Psoas muscle (tissue), 8 donors: ENCODE measurements at places on chromosomes 2 and 18. TPM values are rescaled to one million over a fixed set of nuclear protein-coding genes. Genes with fewer than 3 reads are reported as not detected.

DNA sequence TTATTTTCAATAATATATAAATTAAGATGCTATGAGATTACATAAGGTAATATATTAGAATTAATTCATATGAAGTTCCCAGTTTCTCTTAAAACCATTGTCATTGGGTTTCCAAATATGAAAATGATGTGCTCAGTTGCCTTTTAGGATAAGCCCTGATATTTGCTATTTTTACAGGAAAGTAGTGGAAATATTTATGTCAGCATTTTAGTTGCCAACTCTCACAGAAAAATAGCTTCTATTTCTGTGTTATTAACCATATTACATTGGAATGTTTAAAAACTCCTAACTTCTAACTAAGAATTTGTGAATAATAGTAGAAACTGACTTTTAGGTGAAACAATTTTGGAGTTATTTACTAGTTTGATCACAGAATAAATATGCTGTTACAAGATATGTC, 74.0 kb downstream of the TMX3 start:
- H3K4me1 ChIP-seq, result no peaks in the 10 kb centered on the region
- H3K36me3 ChIP-seq, result no peaks in the 10 kb centered on the region
- DNase-seq, result no peak

GRCh38 chr18:66560094-66560493, 43.8 kb downstream of the CDH19 start:
- no peak overlapping the region for H3K27ac ChIP-seq
- DNase-seq, result no peak
- no peaks in the 10 kb centered on the region for H3K27me3 ChIP-seq
- no peaks in the 10 kb centered on the region for H3K36me3 ChIP-seq
- H3K4me1 ChIP-seq, result no peaks in the 10 kb centered on the region

- no peak overlapping the region for H3K27ac ChIP-seq
- DNase-seq, result no peak
- no peaks in the 10 kb centered on the region for H3K36me3 ChIP-seq
- no peaks in the 10 kb centered on the region for H3K27me3 ChIP-seq
- H3K4me1 ChIP-seq, result peaks cover 19% of the 10 kb centered on the region
Measured at GRCh38 chr2:238655198-238655860, 192.6 kb upstream of the TWIST2 start.

DNA sequence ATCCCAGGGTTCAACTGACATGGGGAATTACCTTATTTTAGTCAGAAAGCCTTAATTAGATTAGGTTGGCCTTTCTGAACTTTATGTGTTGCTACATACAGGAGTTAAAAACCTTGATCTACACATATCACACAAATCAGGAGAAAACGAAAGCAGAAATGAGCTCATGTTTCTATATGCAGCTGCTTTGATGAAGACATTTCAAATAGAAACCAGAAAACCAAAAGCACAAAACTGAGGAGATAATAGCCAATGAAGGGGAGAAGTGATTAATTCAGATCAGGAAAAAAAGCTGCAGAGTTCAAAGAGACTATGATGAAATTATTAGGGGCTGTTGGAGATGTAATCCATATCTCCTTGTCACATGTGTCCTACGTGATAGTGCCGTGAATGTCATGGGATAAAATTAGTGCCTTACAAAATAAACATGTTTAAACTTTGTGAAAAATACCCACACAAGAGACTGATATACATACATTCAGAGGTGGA, 255.0 kb downstream of the CAMKMT start:
- no peaks in the 10 kb centered on the region for H3K36me3 ChIP-seq
- DNase-seq, result no peak
- peak overlapping the region; percentile 59 for H3K27ac ChIP-seq
- H3K4me1 ChIP-seq, result peaks cover 19% of the 10 kb centered on the region
- peak overlapping the region; percentile 51 for H3K4me3 ChIP-seq

GRCh38 chr2:240996161-240996833, 2.1 kb upstream of the SNED1 start:
- H3K4me3 ChIP-seq, result no peak overlapping the region
- H3K27me3 ChIP-seq, result no peaks in the 10 kb centered on the region
- H3K4me1 ChIP-seq, result peaks cover 62% of the 10 kb centered on the region
- DNase-seq, result peak; percentile 27
- no peaks in the 10 kb centered on the region for H3K36me3 ChIP-seq

GRCh38 chr2:39275016-39275415, 31.2 kb upstream of the CDKL4 start:
- H3K4me1 ChIP-seq, result no peaks in the 10 kb centered on the region
- no peak for DNase-seq
- H3K4me3 ChIP-seq, result no peak overlapping the region
- no peak overlapping the region for H3K27ac ChIP-seq

- H3K27ac ChIP-seq, result no peak overlapping the region
- no peak overlapping the region for H3K4me3 ChIP-seq
- no peaks in the 10 kb centered on the region for H3K27me3 ChIP-seq
- H3K4me1 ChIP-seq, result no peaks in the 10 kb centered on the region
Measured at GRCh38 chr2:55860832-55861231, 62.8 kb downstream of the EFEMP1 start.

- H3K27me3 ChIP-seq, result no peaks in the 10 kb centered on the region
- no peak for DNase-seq
- H3K27ac ChIP-seq, result no peak overlapping the region
- no peaks in the 10 kb centered on the region for H3K4me1 ChIP-seq
- H3K36me3 ChIP-seq, result no peaks in the 10 kb centered on the region
Measured at GRCh38 chr18:35426786-35427185, 49.6 kb upstream of the ZNF396 start.

DNA sequence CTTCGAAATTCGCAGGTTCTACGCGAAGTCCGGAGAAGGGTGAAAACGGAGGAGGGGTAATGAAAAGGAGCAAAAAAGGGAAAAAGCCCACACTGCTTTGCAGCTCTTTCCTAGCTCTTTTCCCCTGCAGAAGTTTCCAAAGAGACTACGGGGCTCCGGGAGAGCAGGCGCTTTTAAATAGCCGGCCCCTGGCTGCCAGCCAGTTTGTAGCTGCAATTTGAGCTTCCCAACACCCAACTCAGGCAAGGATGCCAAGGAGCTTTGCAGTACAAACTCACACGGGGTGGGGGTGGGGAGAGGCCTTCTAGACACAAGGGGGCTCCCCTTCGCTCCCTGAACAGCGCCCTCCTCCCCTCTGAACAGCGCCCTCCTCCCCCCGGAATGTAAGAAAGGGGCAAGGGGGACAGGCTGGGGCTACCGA, at the start of gene IGFBP5:
Gene IGFBP5 (minus strand): TSS at position 149 of the 421 bp plus-strand sequence. CDS start 774 bp downstream, outside the sequence.
- peaks cover 52% of the 10 kb centered on the region for H3K4me1 ChIP-seq
- DNase-seq, result peak; percentile 97

- H3K4me1 ChIP-seq, result no peaks in the 10 kb centered on the region
- H3K27ac ChIP-seq, result no peak overlapping the region
- no peak for DNase-seq
- no peaks in the 10 kb centered on the region for H3K36me3 ChIP-seq
Measured at GRCh38 chr2:119647440-119648169, 31.4 kb upstream of the TMEM177 start.

DNA sequence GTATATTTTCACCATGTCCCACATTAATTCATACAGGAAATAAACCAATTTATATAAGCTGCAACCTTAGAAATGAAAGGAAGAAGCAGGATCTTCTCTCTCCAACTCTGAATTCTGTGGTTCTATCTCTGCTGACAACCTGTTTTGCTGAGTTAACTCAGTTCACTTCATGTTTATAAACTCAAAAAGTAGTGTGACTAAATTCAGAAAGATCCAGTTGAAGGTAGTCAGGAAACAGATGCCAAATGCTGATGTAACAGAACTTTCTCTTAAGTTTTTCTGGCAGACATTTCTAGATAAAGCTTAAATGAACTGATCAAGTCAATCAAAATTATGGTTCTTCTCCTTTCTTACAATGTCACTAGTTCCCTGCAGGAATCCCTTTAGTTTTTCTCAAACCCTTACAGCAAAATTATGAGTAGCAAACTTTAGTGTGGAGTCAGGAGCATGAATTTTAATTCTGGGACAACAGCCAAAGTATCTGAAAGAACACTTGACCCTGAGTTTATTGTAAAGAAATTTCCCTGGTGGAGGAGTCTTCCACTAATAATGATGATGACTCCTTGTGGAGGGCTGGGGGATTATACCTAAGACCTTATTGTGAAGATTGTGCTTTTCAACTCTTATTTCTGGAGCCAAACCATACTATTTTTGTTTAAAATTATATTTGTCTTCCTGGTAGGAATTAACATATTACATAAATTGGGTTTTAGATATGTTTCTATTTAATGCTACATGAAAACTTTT, 216.9 kb downstream of the MYO3B start:
- no peaks in the 10 kb centered on the region for H3K4me1 ChIP-seq
- H3K36me3 ChIP-seq, result no peaks in the 10 kb centered on the region

- H3K27me3 ChIP-seq, result peaks cover 1% of the 10 kb centered on the region
- no peak overlapping the region for H3K27ac ChIP-seq
- no peaks in the 10 kb centered on the region for H3K36me3 ChIP-seq
- H3K4me3 ChIP-seq, result no peak overlapping the region
Measured at GRCh38 chr2:215900203-215900611, 113.1 kb downstream of the MREG start.

DNA sequence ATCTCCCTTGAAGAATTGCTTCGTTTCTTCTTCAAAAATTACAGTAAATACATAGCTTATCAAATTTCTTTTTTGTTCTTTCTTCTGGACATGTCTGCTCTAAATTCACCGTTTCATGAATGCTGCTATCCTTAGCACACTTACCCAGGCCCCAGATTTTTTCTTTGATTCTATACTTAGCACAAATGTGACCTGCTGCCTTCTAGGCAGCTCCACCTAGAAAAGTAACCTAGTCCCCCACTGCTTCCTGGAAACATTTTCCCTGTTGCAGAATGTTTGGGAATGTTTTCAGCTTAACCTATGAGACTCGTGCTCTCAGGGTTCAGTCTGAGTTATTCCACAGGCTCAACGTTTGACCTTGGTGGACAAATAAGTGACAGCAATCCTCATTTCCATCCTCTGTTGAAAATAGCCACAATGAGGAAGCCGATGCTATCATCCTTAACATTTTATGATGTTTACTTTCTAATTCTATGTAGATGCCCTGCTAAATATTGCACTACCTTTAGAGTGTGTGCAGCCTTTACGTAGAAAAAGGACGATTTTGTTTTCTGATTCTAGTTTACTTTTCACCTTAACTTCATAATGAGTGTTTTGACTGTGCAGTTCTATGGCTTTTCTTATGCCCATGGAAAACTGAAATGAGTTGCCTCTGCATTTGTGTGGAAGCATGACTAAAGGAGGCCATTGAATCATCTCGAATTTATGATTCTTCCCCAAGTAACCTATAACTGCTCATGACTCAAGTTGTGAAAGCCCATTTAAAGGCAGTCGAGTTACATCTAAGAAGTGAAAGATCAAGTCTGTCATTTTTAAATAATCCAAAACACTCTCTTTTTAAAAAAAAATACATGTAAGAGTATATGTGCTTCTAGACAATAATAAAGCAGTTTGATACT, 47.7 kb downstream of the TMEM182 start:
- no peaks in the 10 kb centered on the region for H3K27me3 ChIP-seq
- no peak overlapping the region for H3K4me3 ChIP-seq

DNA sequence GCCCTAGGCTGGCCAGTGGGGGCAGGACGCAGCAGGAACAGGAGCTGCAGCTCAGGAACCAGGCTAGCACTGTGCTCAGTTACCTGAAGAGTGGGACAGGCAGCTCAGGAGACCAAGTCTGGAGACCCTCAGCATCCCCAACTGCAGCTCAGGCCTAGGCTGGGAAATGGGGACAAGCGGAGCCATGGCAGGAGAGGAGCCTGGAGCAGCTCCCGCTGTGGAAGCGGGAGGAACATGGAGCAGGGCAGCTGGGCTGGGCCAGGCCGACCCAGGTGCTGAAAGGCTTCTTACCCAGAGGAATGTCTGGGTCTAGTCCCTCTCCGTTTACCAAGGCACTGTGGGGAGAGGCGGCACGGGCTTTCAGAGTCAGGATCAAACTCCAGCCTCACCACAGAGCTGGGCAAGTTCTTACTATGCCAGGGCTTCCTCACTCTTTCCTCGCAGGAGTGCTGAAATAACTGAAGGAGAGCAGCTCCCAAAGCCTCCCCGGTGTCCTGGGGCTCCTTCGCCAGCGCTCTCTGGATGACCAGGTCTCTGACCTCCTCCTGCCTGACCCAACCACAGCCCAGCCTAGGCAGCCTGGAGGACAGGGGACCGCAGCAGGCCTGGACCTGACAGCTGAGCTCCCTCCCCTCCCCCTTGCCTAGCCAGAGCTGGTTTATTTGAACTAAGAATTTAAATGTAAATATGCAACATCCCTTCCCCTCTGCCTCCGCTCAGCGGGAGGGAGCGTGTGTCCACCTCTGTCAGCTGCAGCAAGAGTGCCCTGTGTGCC, 247.8 kb upstream of the SIX2 start:
- DNase-seq, result no peak
- H3K4me1 ChIP-seq, result peaks cover 28% of the 10 kb centered on the region
- H3K27me3 ChIP-seq, result no peaks in the 10 kb centered on the region
- H3K36me3 ChIP-seq, result no peaks in the 10 kb centered on the region

The CFC1 gene
- not detected for total RNA-seq

The R3HDM1 gene
- total RNA-seq, result 20.1 TPM

The HOXD3 gene
- total RNA-seq, result 0.73 TPM

The MYL1 gene
- 9,971 TPM for total RNA-seq

The CAVIN2 gene
- total RNA-seq, result 18.1 TPM

The TNFRSF11A gene
- total RNA-seq, result 1.3 TPM

The LHCGR gene
- not detected for total RNA-seq

The SAG gene
- not detected for total RNA-seq

The C2orf81 gene
- 0.38 TPM for total RNA-seq

The PDE1A gene
- total RNA-seq, result 1.8 TPM

The NT5DC4 gene
- not detected for total RNA-seq

The SOX11 gene
- 0.07 TPM for total RNA-seq

The ADCYAP1 gene
- not detected for total RNA-seq
